ENCODE measurements at places on chromosomes 13 and 19.

GRCh38 chr13:59621773-59622172 lies 542.0 kb downstream of the DIAPH3 start:
- no peak for DNase-seq

DNA sequence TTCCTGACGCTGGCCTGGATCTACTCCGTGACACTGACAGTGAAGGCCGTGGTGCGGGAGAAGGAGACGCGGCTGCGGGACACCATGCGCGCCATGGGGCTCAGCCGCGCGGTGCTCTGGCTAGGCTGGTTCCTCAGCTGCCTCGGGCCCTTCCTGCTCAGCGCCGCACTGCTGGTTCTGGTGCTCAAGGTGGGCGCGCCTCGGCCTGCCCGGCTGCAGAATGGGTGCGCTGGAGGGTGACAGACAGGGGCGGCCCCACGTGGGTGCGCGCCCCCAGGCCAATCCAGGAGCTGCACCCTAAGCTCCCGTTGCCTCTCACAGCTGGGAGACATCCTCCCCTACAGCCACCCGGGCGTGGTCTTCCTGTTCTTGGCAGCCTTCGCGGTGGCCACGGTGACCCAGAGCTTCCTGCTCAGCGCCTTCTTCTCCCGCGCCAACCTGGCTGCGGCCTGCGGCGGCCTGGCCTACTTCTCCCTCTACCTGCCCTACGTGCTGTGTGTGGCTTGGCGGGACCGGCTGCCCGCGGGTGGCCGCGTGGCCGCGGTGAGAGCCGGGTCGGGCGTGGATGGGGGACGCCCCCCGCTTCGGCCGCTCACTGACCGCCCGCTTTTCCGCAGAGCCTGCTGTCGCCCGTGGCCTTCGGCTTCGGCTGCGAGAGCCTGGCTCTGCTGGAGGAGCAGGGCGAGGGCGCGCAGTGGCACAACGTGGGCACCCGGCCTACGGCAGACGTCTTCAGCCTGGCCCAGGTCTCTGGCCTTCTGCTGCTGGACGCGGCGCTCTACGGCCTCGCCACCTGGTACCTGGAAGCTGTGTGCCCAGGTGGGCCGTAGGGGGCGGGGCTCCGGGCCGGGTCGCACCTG lies 7.2 kb downstream of the ABCA7 start:
- no peak for DNase-seq

- DNase-seq: no peak
These were observed 119.9 kb downstream of the MAB21L1 start for GRCh38 chr13:35356572-35356971.

DNA sequence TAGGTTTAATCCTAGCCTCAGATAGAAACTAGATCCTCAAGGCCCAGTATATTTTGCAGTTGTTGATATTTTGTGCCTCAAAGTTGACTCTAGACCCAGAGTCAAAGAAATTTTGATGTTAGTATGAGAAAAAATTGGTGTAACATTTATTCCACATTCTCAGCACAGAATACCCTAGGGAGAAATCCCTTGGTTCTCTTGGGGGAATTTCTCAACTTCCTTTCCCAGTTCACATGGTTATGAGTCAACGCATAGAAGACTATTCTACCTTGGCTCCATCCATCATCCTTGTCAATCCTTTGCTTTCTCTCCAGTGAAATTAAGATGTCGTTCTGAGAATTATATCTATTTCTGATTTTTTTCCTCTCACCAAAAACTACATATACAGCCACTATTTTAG lies 145.3 kb downstream of the POSTN start:
- DNase-seq: no peak

- no peak for DNase-seq
These were observed 46.0 kb downstream of the DNM2 start for GRCh38 chr19:10763828-10764339.

DNA sequence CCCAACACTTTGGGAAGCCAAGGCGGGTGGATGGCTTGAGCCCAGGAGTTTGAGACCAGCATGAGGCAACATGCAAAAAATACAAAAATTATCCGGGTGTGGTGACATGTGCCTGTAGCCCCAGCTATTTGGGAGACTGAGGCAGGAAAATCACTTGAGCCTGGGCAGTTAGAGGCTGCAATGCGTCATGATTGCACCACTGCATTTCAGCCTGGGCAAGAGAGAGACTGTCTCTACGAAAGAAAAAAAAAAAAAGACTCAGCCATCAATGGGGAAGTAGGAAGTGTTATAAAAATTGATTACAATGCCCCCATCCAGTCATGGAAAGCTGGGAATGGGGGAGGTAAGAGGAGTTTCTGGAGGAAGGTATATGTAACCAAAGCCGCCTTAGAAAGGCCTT lies 5.4 kb downstream of the TYK2 start:
- no peak for DNase-seq

GRCh38 chr19:35295792-35296462 lies 4.0 kb downstream of the MAG start:
- DNase-seq: no peak

- DNase-seq: no peak
These were observed 44.3 kb upstream of the CNMD start for GRCh38 chr13:52783943-52784342.

DNA sequence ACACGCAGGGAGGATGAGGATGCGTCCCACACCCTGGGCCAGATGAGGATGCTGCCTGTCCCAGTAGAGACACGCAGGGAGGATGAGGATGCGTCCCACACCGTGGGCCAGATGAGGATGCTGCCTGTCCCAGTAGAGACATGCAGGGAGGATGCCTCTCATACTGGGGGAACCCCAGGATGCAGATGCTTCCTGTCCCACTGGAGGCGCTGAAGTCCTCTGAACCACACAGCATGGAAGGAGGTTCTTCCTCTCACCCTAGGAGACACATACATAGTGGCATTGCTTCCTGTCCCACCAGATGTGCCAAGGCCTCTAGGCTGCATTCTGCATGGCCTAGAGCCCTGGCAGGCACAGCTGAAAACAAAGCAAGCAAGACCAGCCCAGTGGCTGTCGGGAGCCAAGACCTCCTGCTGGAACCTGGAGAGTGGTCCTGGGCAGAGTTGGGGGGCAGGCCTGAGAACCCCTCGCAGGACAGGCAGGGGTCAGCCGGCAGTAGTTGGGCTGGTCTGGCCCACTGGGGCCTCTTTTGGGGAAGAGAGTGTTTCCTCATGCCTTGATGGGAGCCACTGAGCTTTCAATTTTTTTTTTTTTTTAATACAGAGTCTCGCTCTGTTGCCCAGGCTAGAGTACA lies 4.3 kb downstream of the HPN start:
- DNase-seq: no peak

- DNase-seq: no peak
These were observed 13.3 kb downstream of the PALM3 start for GRCh38 chr19:14048443-14049153.

- no peak for DNase-seq
These were observed 4.3 kb upstream of the DUXA start for GRCh38 chr19:57171551-57172081.

- DNase-seq: peak; percentile 35
These were observed 71.7 kb downstream of the POSTN start for GRCh38 chr13:37526710-37527473.

- DNase-seq: no peak
These were observed 126.2 kb downstream of the RAB20 start for GRCh38 chr13:110435331-110435730.

DNA sequence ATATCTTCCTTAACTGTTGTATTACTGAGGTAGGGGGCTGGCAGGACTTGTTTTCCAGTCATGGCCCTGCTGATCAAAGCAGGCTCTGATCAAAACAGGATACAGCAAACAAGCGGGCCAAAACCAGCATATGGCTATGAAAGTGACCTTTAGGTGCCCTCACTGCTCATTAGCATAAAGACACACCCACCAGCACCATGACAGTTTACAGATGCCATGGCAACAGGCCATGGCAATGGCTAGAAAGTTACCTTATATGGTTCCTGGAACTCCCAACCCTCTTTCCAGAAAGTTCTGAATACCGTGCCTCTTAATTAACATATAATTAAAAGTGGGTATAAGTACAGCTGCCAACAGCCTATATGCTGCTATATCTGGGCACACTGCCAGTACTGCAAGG lies 551.4 kb upstream of the SGCG start:
- no peak for DNase-seq

GRCh38 chr13:31807090-31807541 lies 67.8 kb downstream of the RXFP2 start:
- no peak for DNase-seq

GRCh38 chr13:87669379-87669978 lies 1.7 kb upstream of the SLITRK5 start:
- no peak for DNase-seq

- DNase-seq: no peak
These were observed 42.5 kb downstream of the ABCC4 start for GRCh38 chr13:95258619-95259194.

- no peak for DNase-seq
These were observed 3.1 kb upstream of the SOX1 start for GRCh38 chr13:112063807-112064206.
